ENCODE measurements at places on chromosomes 2 and 18.
A peak's percentile ranks its signal among the peaks of the same experiment; 100 is the strongest.

DNA sequence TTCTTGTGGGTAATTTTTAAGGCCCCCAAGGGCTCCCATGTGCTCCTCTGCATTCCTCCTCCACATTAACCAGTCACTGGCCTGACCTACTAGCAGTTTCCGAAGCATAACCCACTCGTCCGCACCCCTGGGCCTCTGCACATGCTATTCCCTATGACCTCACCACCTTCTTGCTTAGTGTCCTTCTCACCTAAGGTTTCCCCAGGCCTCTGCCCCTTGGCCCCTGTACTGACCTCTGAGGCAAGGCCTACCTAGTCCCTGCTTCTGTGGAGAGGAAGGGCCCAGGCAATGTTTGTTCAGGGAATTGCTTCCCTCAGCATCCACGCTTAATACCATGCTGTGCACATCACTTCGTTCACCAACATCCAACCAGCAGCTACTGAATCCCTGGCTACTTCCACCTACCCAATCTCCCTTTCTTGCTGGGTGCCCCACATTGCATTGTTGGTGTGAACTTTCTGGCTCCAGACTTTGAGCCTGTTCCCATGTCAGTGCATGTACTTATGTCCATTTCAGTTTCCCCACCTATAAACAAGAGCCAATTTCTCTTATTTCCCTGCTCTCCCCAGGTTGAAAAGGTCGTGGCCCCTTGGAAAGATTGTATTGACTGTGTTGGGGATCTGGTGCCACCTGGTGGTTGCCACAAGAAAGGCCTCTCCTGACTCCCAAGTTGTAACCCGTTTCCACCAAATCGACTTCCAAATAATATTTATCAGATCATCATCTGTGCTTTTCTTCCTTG, 19.2 kb upstream of the TMEM177 start:
- DNase-seq = peak; percentile 55

- DNase-seq = no peak
Measured at GRCh38 chr2:95020275-95021022, 5.1 kb upstream of the MAL start.

- no peak for DNase-seq
Measured at GRCh38 chr2:24045511-24046508, 1.4 kb downstream of the WDCP start.

GRCh38 chr18:77054606-77055428, 77.8 kb downstream of the MBP start:
- peak; percentile 55 for DNase-seq

GRCh38 chr18:44973282-44973681, 292.6 kb downstream of the SETBP1 start:
- no peak for DNase-seq
